ENCODE measurements at places on chromosomes 3 and 15. TPM values are rescaled to one million over a fixed set of nuclear protein-coding genes. Genes with fewer than 3 reads are reported as not detected.

DNA sequence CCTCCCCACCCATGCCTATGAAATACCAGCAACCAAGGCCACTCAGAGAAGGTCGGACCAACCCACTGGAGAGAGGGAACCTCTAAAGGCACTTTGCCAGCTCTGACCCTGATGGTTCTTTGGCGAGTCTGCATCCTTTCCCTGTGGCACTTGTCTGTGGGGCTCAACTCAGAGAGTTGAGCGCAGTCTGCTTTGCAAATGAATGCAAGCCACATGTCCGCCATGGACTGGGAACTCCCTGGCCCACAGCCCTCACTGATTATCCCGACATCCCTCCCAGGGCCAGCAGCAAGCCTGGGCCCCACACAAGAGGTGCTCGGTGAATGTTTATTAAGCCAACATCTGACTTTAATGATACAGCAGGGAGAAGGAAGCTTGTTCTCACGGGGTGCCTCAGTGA lies 55.5 kb upstream of the HES1 start:
- no peak for DNase-seq
- no peak overlapping the region for H3K27ac ChIP-seq
- H3K36me3 ChIP-seq, result no peaks in the 10 kb centered on the region
- H3K4me3 ChIP-seq, result no peak overlapping the region

DNA sequence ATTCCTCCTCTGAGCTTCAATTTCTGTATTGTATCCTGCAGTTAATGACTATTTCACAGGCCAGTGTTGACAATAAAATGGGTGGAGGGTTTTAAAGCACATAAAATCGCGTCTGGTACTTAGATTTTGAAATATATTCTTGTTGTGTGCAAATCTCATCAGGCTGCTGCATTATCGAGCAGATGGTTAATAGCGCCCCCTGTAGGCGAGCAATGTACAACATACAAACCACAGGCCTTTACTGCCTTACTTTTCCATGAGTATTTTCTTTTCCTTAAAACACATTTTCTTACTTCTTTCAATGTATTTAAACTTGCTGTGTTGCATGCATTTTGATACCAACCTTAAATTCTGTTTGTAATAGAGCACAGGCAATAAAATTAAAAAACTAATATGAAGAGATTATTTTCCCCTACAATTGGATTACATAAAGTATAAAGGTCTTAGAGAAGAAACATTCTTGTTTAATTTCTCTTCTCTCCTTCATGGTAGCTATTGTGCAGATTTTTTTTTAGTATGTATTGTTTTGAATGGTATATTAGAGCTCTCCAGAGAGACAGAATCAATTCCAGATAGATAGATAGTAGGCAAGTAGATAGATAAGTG lies 608.4 kb downstream of the CADM2 start:
- H3K4me1 ChIP-seq, result no peaks in the 10 kb centered on the region
- DNase-seq, result no peak
- no peaks in the 10 kb centered on the region for H3K36me3 ChIP-seq

- DNase-seq, result no peak
- no peaks in the 10 kb centered on the region for H3K36me3 ChIP-seq
Observed at GRCh38 chr15:77097921-77098320, 27.0 kb upstream of the TSPAN3 start.

GRCh38 chr3:4525560-4526223 lies 32.5 kb downstream of the ITPR1 start:
- H3K4me1 ChIP-seq, result no peaks in the 10 kb centered on the region
- DNase-seq, result no peak

- DNase-seq, result no peak
- H3K4me3 ChIP-seq, result no peak overlapping the region
- H3K36me3 ChIP-seq, result no peaks in the 10 kb centered on the region
Observed at GRCh38 chr3:116001151-116001621, 377.9 kb downstream of the GAP43 start.

GRCh38 chr3:133886031-133886722 lies 9.5 kb downstream of the RAB6B start:
- H3K36me3 ChIP-seq, result no peaks in the 10 kb centered on the region
- H3K27ac ChIP-seq, result no peak overlapping the region
- H3K4me3 ChIP-seq, result no peak overlapping the region
- DNase-seq, result no peak

DNA sequence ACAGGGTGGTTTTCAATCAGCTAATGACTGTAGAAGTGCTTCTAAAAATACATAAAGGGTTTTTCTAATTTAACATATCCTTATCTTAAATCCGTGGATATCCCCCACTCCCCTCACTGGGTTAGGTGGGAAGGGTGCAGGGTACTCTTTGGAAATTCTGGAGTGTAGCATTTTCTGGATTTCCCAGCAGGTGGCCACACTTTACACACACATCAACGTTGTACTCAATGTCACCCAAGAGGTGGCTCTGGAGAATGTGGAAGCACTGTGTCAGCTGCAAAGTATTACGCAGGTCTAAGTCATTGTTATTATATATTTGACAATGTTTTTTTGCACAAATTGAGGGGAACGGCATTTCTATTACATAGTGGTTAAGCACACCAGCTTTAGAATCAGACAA lies 168.8 kb downstream of the CHDH start:
- H3K36me3 ChIP-seq, result no peaks in the 10 kb centered on the region
- no peak overlapping the region for H3K4me3 ChIP-seq
- peaks cover 12% of the 10 kb centered on the region for H3K27me3 ChIP-seq
- DNase-seq, result no peak
- no peaks in the 10 kb centered on the region for H3K4me1 ChIP-seq
- no peak overlapping the region for H3K27ac ChIP-seq

- peaks cover 34% of the 10 kb centered on the region for H3K4me1 ChIP-seq
- H3K27ac ChIP-seq, result no peak within 1 kb of the TSS
- H3K27me3 ChIP-seq, result peaks cover 48% of the 10 kb centered on the region
- peak within 1 kb of the TSS; percentile 63 for H3K4me3 ChIP-seq
Observed at GRCh38 chr15:66253418-66254088, at the start of gene MEGF11. MEGF11 (minus strand) TSS chr15:66253750; CDS start chr15:66128403, 125,347 bp downstream.

DNA sequence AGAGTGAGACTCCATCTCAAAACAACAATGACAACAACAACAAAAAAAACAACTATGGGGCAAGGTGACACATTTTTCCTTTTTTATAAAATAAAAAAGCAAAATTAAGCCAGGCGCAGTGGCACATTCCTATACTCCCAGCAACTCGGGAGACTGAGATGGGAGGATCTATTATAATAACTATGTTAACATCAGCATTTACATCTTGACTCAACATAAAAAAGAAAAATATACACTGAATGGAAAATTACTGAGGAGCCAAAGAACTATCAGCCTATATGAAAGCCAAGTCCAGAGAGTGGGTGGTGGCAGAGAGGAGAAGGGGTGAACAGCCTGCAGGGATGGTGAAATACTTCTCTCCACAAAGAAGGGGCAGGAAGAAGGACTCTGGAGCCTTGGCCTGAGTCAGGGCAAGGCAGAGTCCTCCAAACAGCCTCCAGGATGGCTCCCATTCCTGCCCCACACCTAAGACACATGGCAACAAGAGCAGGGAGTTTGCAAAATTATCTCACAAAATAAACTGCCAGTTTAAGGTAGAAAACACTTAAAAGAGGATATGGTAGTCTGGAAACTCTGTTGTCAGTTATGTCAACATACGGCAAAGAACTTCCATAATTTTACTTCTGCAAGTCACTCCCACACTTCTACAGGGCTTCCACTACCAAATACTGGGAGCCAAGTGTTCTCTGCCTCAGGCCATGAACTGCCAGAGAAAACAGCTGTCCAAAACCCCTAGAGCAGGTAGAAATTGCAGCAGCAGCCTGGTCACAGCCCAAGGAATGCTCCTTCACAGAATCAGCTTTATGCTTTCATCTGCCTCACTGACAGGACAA lies 25.9 kb downstream of the HSPBAP1 start:
- H3K36me3 ChIP-seq, result peaks cover 27% of the 10 kb centered on the region
- no peak for DNase-seq
- H3K27me3 ChIP-seq, result no peaks in the 10 kb centered on the region

GRCh38 chr3:188053710-188054380 lies 100.1 kb upstream of the LPP start:
- H3K36me3 ChIP-seq, result no peaks in the 10 kb centered on the region
- no peak for DNase-seq
- H3K27ac ChIP-seq, result no peak overlapping the region
- H3K4me1 ChIP-seq, result peaks cover 9% of the 10 kb centered on the region

DNA sequence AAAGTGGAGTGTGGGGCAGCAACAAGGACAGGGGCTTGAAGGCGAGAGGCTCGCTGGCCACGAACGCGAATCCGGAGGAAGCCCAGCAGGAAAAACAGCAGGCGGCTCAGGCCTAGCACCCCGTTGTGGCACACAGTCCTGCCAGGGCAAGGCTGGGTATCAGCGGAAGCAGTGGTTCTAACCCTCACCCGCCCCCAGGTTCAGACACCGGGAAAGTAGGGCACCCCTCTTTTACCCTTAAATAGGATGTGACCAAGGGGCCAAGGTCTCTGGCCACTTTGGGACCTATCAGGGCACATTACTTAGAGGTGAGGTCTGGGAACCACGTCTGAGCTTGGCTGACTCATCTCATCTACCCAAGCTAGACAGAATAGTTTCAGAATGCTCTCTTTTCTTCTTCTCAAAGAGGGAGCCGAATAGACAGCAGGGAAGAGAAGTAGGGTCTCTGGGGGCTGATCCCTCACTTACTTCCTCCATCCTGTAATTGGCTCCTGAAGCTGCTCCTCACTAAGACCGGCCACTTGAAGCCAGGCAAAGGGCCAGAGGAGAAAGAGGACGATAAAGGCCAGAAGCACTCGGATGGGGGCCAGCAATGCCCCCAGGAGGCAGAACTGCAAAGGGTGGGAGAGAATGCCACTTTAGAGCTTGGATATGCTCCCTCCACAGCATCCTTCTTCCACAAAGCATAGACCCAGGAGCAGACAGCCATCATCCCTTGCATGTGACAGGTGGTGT lies 1.7 kb downstream of the LPCAT4 start:
- H3K36me3 ChIP-seq, result peaks cover 26% of the 10 kb centered on the region
- H3K4me3 ChIP-seq, result peak overlapping the region; percentile 80
- DNase-seq, result peak; percentile 13
- H3K27ac ChIP-seq, result peak overlapping the region; percentile 42
- no peaks in the 10 kb centered on the region for H3K27me3 ChIP-seq

- H3K27ac ChIP-seq, result no peak overlapping the region
- H3K4me1 ChIP-seq, result peaks cover 18% of the 10 kb centered on the region
- no peaks in the 10 kb centered on the region for H3K27me3 ChIP-seq
- no peaks in the 10 kb centered on the region for H3K36me3 ChIP-seq
Observed at GRCh38 chr3:37956723-37957538, 33.7 kb upstream of the VILL start.

DNA sequence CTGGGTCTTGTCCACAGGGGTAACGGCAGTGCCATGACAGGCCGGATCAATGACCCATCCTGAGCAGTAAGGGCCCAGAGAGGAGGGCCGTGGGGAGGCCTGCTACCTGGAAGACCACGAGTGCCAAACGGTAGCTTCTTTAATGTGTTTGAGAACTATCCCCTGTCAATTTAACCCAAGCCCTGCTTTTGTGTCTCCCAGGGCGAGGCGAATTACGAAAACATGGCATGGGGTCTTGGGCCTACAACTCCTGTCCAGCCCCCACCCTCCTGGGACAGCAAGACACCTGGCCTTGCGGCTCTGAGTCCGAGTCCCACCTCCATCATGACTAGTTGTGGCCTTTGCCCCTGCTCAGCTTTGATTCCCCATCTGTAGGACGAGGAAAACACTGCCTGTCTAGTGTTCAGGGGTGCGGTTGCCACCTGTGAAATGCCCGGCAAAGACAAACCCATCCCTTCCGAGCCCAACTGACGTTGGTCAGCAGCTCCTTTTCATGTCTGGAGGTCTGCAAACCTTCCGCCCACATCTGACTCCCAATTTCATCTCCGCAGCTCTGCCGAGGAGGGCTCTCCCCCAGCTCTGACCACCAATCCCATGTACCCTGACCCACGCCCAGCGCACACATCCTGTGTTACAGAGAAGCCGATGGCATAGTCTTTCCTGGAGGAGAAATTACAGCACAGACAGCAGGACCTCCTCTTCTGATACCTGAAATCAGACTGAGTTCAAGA lies 28.9 kb upstream of the SNRPA1 start:
- no peaks in the 10 kb centered on the region for H3K27me3 ChIP-seq
- no peak for DNase-seq
- H3K4me3 ChIP-seq, result no peak overlapping the region
- H3K36me3 ChIP-seq, result no peaks in the 10 kb centered on the region
- H3K4me1 ChIP-seq, result peaks cover 9% of the 10 kb centered on the region

DNA sequence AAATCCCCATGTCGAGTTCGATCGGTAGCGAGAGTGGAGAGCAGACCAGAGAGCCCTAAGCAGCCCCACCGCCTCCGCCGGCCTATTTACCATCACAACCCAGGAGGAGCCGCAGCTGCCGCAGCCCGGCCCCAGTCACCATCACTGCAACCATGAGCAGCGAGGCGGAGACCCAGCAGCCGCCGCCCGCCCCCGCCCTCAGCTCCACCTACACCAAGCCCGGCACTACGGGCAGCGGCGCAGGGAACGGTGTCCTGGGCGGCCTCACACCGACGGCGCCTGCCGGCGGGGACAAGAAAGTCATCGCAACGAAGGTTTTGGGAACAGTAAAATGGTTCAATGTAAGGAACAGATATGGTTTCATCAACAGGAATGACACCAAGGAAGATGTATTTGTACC lies 89.5 kb upstream of the TPM1 start:
- DNase-seq, result no peak
- no peak overlapping the region for H3K4me3 ChIP-seq
- no peaks in the 10 kb centered on the region for H3K4me1 ChIP-seq
- H3K36me3 ChIP-seq, result no peaks in the 10 kb centered on the region

- H3K27ac ChIP-seq, result no peak overlapping the region
- H3K4me1 ChIP-seq, result no peaks in the 10 kb centered on the region
Observed at GRCh38 chr15:63628123-63628822, 31.1 kb downstream of the FBXL22 start.

- DNase-seq, result peak; percentile 32
- no peaks in the 10 kb centered on the region for H3K27me3 ChIP-seq
- peak overlapping the region; percentile 93 for H3K4me3 ChIP-seq
- peaks cover 32% of the 10 kb centered on the region for H3K4me1 ChIP-seq
- H3K36me3 ChIP-seq, result peaks cover 8% of the 10 kb centered on the region
- peak overlapping the region; percentile 79 for H3K27ac ChIP-seq
Observed at GRCh38 chr15:67521783-67522568, 1.0 kb downstream of the C15orf61 start.

GRCh38 chr15:99135194-99135593 lies 30.3 kb downstream of the SYNM start:
- DNase-seq, result no peak
- H3K27ac ChIP-seq, result no peak overlapping the region
- H3K4me1 ChIP-seq, result no peaks in the 10 kb centered on the region
- H3K4me3 ChIP-seq, result no peak overlapping the region
- no peaks in the 10 kb centered on the region for H3K36me3 ChIP-seq

Gene PP2D1
- total RNA-seq, result not detected

Gene CCR5
- 18.2 TPM for total RNA-seq

Gene CNTN3
- total RNA-seq, result not detected

Gene PCLAF
- 1.0 TPM for total RNA-seq

Gene ZDHHC23
- total RNA-seq, result 7.4 TPM

Gene VILL
- 24.0 TPM for total RNA-seq

Gene VWA5B2
- total RNA-seq, result not detected

Gene DNAH12
- total RNA-seq, result 0.22 TPM
